ENCODE measurements at places on chromosomes 7 and 10.

DNA sequence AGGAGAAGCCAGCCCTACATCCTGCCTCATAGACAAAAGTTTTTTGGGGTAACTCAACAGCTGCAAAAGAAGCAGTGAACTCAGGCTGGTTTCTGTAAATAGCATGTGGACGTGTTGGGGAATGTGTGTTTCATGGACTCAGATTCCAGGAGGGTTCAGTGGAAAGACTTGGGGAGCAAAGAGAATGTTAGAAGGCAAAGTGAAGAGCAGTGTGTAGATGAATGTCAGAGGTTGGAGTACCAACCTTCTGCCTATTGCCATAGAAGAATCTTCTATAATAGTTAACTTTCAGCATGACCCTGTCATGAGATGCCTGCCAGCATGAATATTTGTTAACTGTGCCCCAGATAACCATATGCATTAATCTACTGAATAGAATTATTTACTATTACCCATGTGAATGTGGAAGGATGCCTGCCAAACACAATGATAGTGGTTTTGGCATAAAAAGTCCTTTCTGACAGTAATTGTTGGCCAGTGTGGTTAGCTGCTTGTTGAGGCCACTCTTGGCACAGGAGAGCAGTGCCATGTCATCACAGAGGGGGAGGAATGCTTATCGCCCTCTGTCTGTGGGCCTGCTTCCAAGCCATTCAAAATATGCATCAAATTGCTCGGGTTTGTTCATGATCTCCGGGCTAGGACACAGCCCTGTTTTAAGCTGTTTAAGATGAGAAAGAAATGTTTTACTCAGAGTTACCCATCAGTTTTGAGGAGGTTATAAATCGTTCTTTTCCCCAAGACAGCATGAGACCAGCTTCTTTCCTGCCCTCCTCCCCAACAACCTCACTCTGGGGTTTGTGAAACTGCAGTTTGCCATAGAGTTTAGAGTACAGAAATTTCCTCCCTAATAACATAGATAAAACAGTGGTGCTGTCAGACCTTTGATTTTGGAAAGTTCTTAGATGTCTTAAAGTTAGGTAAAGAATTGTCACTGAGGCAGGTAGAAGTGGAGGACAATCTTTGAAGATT lies 165.3 kb downstream of the WNT2 start:
- no peak for ATAC-seq

DNA sequence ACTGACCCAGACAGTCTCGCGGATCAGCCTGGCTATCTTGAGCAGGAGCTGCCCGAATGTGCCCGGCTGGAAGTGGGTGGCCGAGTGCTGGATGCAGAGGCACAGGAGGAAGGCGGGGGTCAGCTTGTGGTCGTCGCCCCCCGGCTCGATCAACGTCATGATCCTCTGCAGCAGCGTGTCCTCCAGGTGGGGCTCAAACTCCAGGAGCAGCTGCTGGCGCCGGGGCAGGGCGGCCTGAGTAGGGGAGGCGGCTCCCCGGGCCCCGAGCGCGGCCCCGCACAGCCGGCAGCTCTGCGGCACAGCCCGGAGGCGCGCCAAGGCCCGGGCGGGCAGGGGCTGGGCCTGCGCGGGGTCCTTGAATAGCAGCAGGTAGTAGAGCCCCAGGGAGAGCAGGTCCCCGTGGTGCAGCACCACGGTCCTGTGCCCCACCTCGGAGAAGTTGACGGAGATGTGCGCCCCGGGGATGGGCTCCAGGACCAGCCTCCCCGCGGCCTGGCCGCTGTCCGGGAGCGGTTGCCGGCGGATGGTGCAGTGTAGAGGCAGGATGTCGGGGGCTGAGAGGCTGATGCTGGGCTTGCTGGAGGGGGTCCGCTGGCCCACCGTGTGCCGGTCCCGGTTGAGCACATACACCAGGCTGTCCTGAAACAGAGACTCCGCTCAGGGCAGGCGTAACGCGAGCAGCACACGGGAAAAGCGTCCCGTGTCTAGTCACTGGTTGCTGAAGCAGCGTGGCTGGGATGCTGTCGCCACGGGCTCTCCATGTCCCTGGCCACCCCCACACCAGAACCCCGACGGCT lies 27.0 kb downstream of the PAPOLB start:
- no peak for ATAC-seq

- peak; percentile 32 for ATAC-seq
Observed at GRCh38 chr7:117219485-117219884, 103.4 kb downstream of the WNT2 start.

DNA sequence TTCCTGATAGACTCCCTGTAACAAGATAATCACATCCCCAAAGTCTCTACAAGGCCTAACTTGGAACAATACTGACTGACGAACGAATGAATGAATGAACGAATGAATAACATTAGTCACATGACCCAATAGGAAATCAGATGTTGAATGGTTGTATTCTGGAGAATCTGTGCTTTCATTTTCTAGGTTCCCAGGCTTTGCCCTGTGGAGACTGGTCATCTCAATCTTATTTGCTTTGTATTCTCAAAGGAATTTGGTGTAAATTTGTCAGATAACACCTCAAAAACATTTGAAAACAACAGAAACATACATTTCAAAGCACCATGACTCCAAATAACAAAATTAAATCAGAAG lies 69.6 kb upstream of the COL1A2 start:
- ATAC-seq: no peak

GRCh38 chr7:66145400-66146104 lies 30.9 kb downstream of the CRCP start:
- no peak for ATAC-seq

- ATAC-seq: no peak
Observed at GRCh38 chr10:44993226-44993921, 7.3 kb upstream of the ZNF22 start.

- no peak for ATAC-seq
Observed at GRCh38 chr7:27117887-27118491, 12.6 kb downstream of the HOXA4 start.

DNA sequence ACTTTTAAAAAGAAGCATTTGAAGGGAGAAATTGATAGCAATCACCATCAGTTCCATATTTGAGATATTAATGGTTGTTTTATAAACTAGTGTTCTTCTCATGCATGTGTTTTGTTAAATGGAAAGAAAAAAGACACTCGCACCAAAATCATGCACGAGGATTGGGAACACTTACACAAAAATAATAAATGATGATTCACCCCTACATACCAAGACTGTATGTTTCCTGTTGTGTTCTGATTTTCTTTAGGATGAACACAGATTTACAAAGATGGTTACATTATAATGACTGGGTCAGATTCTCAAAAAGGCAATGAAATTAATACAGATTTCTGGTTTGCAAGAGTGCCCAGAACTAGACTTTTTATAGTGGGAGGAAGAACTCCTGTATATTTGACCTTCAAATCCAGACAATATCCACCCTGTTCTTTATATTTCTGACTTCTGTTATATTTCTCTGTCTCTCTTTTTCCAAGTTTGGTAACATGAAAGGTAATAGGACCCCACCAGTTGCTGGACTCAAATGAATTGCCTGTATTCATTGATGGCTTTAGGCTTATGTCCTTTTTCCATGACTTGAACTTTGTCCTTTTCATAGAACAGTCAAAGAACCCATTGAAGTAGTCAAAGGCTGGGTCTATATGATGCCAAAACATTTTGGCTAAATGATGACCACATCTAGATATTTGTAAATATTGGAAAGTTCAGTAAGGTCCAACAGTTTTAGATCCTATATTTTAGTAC lies 54.4 kb downstream of the SEMA3A start:
- ATAC-seq: no peak

DNA sequence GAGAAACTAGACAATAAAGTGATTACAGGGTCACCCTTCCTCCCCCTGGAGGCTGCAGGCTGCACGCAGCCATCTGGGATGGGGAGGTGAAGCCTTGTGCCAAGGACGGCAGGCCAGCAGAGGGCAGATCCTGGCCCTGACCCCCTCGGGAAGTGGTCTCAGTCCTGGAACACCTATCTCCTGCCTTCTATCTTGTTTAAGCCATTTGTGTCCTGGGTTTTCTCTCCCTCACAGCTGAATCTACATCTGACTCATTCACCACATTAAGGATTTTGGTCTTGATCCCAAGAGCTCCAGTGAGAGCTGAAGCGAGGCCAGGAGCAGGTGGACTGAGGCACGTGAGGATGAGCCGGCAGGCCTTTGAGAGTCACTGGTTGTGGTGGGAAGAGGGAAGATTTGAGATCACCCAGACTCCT lies 16.4 kb upstream of the PARP12 start:
- ATAC-seq: no peak

GRCh38 chr10:108901781-108902618 lies 1021.3 kb downstream of the XPNPEP1 start:
- no peak for ATAC-seq

DNA sequence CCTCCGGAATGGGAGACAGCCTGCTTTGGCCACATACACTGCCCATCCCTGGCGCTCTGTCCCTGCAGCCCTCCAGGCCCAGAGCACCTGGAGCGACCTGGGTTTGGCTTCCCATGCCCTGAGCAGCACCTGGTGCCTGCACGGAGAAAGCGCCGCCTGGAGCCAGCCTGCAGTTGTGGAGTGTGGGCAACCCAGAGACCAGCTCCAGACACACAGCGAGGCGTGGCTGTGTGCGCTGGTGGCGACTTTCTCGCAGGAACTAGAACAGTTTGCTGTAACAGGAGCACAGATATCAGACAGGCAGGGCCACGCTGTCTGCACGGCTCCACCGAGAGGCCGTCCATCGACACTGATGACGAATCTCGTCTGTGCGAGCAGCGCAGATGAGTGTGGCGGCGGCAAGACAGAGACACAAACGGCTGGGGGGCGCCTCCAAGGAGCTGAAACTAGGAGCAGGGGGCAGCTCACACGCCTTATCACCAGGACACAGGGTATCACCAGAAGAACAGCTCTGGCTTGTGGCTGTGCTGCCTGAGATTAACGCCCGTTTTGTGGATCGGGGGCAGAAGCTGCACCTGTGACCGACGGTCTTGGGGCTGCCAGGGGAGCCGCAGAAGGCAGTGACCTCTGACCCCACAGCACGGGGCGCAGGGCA lies 275.3 kb downstream of the DNAJB6 start:
- no peak for ATAC-seq

DNA sequence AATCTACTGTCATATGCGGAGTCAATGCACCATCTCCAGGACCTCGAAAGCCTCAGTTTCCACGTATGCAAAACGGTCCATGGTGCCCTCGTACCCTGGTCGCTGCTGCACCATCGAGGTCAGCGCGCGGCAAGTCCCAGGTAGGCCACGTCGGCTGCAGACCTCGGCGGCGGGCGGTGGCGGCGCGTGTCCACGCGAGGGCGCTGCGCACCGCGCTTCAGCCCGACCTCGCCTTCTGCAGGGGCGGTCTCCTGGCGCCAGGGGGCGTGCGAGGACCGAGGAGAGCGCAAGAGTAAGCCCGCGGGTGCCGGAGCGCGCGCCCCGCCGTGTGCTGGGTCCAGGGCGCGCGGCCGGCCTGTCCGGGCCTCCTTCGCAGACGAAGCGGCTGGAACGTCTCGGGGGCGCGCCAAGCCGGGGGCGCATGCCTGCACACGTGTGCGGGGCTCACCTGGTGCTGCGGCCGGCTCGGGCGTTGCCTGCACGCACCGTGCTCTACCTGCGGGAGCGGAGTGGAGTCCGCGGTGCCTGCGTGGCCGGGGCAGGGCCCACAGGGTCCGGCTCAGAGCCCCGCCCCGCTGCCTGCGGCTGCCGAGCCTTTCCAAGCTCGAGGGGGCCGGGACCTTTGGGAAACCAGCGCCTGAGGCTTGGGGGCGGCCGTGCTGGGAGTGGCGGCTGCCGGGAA lies 54.0 kb downstream of the GLRX3 start:
- ATAC-seq: peak; percentile 85

DNA sequence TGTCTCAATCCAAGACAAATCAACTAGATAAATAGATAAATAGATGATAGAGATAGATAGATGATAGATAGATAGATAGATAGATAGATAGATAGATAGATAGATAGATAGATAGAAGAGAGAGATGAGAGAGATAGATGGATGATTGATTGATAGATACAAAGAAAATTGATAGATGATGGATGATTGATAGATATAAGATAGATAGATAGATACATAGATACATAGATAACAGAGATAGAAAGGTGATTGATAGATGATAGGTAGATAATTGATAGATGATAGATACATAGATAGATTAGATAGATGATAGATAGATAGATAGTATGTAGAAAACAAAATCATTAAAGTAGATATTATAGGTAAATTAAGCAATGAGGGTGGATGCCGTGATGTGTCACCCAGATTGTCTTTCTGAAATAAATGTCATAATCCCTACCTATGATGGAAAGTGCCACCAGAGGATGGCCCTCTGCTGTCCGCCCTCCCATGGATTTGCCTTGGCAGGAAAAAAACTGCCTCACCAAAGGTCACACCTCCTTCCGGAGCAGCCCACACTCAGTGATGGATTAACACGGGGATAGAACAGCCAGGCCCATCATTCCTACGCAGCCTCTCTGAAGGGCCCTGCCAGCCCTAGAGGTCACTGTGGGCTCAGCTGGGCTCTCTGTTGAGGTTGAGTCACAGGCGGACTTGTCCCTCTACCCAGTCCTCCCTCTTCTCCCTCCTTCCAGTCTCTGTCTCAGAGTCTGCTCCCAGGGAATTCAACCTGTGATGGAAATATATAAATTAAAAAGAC lies 50.8 kb downstream of the KCNH2 start:
- no peak for ATAC-seq

DNA sequence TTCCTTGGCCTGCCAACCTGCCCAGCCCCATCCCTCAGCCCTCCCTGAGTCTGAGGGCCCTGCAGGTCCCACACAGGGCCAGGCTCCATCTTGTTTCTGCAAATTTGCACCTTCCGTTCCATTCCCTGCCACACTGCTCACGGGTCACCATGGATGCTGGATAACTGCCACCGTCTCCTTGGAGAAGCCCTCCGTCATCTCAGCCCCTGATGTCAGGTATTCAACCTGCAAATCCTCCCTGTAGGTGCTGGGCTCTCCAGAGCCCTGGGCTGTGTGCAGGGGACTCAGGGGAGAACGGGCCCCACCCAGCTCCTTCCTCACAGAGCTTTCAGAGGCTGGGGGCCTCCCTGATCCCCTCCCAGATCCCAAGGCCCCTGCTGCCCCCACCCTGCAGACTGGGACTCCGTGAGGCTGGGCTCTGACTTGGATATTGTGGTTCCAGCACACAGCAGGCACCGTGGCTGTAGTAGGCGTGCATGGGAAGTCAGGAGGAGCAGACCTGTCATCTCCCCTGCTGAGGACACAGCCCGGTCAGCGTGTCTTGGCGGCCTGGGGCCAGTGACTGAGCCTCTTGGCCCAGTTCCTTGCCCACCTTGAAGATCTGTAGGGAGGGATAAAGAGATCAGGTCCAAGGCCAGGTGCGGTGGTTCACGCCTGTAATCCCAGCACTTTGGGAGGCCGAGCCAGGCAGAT lies 121.7 kb upstream of the TNRC18 start:
- ATAC-seq: no peak
